ENCODE measurements at places on chromosomes 4 and X.

GRCh38 chr4:143085659-143086058, 99.1 kb upstream of the USP38 start:
- peaks cover 11% of the 10 kb centered on the region for H3K4me1 ChIP-seq
- H3K4me3 ChIP-seq = no peak overlapping the region
- no peak for ATAC-seq
- no peaks in the 10 kb centered on the region for H3K36me3 ChIP-seq
- no peaks in the 10 kb centered on the region for H3K27me3 ChIP-seq

DNA sequence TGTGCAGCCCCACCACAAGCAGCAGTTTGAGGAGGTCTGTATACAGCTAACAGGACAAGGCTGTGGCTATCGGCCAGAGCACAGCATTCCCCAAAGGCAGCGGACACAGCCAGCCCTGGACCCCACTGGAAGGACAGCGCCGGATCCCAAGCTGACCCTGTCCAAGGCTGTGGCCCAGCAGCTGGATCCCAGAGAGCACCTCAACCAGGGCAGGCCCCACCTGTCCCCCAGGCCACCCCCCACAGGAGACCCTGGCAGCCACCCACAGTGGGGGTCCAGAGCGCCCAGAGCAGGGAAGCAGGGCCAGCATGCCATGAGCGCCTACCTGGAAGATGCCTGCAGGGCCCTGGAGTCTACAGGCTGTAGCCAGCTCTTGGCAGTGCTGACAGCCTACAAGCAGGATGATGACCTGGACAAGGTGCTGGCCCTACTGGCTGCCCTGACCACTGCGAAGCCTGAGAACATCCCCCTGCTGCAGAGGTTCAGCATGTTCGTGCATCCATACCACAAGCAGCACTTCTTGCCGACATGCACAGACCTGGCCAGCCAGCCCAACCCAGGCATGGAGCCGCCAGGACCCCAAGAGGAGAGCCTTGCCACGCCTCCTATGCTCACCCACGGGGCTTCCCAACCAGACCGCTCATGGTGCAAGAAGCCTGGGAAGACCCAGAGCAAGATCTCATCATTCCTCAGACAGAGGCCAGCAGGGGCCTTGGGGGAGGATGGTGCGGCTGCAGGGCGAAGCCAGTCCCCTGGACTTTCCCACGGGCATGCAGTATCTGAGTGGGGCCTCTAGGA, 62.0 kb downstream of the ALPK1 start:
- ATAC-seq = no peak
- no peak overlapping the region for H3K4me3 ChIP-seq
- no peaks in the 10 kb centered on the region for H3K4me1 ChIP-seq
- no peaks in the 10 kb centered on the region for H3K27me3 ChIP-seq
- no peak overlapping the region for H3K27ac ChIP-seq

GRCh38 chr4:175714686-175715085, 97.4 kb downstream of the GPM6A start:
- peaks cover 10% of the 10 kb centered on the region for H3K4me1 ChIP-seq
- H3K27ac ChIP-seq = peak overlapping the region; percentile 69
- H3K27me3 ChIP-seq = no peaks in the 10 kb centered on the region
- H3K36me3 ChIP-seq = no peaks in the 10 kb centered on the region

DNA sequence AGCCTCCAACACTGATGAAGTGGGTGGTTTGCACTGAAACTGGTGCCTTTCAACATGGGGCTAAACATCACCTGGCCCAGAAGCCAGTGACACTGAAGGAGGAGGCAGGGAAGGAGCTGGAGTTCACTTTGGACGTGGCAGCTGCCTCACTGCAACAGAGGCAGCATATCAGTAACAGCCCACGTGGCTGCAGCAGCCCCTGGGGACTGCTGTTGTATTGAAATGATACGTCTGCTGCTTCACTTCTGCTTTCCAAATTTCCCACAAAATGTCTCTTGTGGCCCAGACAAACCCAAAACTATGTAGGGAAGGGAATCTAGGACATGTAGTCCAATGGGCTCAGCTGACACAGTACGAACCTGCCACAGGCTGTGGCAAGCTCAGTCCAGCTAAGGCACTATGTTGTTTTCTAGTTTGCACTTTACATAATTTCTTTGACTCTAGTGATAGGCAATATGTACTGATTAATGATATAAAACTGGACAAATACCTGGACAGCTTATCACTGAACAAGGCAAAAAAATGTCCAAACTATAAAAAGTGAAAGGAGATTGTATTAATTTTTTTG, 84.7 kb upstream of the RAPGEF2 start:
- H3K27ac ChIP-seq = no peak overlapping the region
- no peaks in the 10 kb centered on the region for H3K4me1 ChIP-seq
- H3K27me3 ChIP-seq = no peaks in the 10 kb centered on the region
- H3K36me3 ChIP-seq = no peaks in the 10 kb centered on the region
- H3K4me3 ChIP-seq = no peak overlapping the region

- H3K27me3 ChIP-seq = no peaks in the 10 kb centered on the region
- H3K4me3 ChIP-seq = no peak overlapping the region
- H3K27ac ChIP-seq = no peak overlapping the region
Observed at GRCh38 chr4:7753271-7753670, 186.4 kb downstream of the AFAP1 start.

DNA sequence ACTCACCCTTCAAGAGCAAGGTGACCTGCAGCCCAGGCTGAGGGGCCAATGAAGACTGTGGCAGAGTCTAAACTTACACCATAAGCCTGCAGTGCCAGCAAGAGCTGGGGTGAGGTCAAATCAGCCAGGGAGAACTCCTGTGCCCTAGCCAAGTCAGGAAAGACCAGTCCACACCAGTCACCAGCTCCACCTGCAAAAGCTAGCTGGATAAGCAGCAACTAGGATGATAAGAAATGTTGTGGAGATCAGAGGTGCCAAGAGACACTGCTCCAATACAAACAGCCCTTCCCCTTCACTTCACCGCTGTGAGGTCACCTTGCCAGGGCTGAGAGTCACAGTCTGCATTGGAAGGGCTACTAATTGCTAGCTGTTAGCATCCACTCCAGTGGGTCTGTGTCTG, 31.3 kb downstream of the NIPAL1 start:
- no peaks in the 10 kb centered on the region for H3K4me1 ChIP-seq
- ATAC-seq = no peak
- H3K4me3 ChIP-seq = no peak overlapping the region
- H3K36me3 ChIP-seq = no peaks in the 10 kb centered on the region

DNA sequence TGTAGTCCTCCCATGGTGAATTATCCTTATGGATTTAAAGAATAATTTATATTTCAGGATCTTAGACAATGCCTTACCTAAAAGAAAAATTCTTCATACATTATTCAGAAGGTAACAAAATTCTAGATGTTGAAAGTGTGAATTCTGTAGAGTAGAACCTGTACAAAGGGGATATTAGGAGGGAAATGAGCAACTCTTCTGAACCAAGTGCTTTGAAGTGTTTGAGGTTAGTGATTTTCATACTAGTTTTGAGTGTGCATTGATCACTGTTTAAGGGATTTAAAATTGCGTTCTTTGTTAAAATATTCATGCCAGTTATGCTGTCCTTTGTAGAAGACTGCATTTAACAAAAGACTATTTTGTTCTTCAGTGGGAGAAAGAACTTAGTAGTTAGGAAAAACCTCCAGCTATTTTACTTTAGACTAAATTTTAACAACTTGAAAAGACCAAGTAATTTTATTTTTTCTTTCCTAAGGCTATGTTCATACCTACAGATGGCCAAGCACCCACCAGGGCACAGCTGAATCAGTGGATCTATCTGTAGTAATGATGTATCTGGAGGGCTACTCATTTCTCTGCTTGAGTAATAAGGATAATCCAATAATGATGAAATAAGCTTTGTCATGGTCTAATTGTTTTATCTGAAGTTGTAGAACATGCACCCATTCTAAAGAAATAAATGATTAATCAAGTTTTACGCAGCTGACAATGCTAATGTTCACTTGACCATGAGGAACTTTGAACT, 134.3 kb upstream of the RPS6KA6 start:
- H3K4me3 ChIP-seq = no peak overlapping the region
- H3K4me1 ChIP-seq = no peaks in the 10 kb centered on the region
- no peaks in the 10 kb centered on the region for H3K27me3 ChIP-seq
- no peaks in the 10 kb centered on the region for H3K36me3 ChIP-seq
- no peak overlapping the region for H3K27ac ChIP-seq

- no peaks in the 10 kb centered on the region for H3K36me3 ChIP-seq
- peak; percentile 55 for ATAC-seq
- H3K27me3 ChIP-seq = no peaks in the 10 kb centered on the region
- no peak overlapping the region for H3K4me3 ChIP-seq
- no peak overlapping the region for H3K27ac ChIP-seq
- H3K4me1 ChIP-seq = peaks cover 5% of the 10 kb centered on the region
Observed at GRCh38 chr4:25767877-25768725, 94.7 kb downstream of the SEL1L3 start.

DNA sequence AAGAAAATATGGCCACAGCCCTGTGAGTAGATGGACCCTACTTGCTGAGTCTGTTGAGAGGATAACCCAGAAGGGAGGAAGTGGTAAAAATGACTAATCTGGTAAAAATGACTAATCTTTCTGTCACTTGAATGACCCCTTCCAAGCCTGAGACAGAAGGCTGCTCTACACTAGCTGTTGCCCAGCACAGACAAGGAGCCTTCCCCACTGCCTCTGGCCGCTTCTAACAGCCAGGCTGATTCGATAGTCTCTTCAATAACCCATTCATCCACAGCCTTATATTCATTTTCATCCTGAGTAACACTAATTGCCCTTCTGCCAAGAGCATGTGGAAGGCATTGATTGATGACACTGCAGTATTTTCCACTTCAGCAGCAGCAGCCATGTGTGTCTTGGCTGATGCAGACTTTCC, 18.4 kb downstream of the MAGEB17 start:
- no peak for ATAC-seq
- H3K4me3 ChIP-seq = no peak overlapping the region
- no peaks in the 10 kb centered on the region for H3K36me3 ChIP-seq
- no peak overlapping the region for H3K27ac ChIP-seq

DNA sequence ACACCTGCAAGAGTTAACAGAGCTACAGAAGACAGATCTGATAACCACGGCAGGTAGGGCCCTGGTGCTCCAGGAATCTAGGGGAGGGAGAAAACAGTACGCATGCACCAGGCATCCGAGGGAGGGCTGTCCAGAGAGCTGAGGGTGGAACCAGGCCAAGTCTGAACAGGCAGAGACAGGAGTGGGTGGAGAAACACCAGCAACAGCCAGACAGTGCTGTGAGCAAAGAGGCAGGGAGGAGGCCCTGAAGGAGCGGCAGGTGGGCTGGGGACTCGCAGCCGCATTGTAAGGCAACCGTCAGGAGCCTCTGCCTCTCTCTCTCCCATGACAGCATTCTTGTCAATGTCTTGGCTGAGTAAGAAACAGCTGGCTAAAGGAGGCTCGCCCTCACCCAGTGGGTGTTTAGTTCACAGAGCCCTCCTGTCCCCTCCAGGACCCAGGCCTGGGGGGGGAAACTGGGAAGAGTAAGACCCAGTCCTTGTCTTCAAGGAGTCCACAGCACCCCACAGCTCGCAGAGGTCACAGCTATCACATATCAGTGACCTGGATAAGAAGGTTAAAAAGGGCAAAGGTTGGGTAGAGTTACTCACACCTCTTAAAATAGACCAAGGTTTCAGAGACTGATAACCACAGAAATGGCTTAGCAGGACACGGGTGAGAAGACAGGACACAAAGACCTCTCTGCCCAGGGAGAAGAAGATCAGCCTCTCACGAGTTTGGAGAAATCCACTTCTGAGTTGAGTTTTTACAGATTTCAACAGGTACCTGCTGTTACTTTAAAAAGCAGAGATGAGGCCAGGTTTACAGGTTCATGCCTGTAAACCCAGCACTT, 10.5 kb downstream of the ACSL1 start:
- H3K27me3 ChIP-seq = no peaks in the 10 kb centered on the region
- peak overlapping the region; percentile 69 for H3K27ac ChIP-seq
- H3K4me3 ChIP-seq = no peak overlapping the region
- peaks cover 8% of the 10 kb centered on the region for H3K4me1 ChIP-seq
- peak; percentile 71 for ATAC-seq

- H3K4me1 ChIP-seq = no peaks in the 10 kb centered on the region
- peak overlapping the region; percentile 66 for H3K27ac ChIP-seq
- H3K27me3 ChIP-seq = no peaks in the 10 kb centered on the region
- H3K4me3 ChIP-seq = no peak overlapping the region
- ATAC-seq = peak; percentile 88
Observed at GRCh38 chr4:83618431-83618830, 82.5 kb downstream of the GPAT3 start.
